ENCODE measurements at places on chromosomes 5 and 9.

DNA sequence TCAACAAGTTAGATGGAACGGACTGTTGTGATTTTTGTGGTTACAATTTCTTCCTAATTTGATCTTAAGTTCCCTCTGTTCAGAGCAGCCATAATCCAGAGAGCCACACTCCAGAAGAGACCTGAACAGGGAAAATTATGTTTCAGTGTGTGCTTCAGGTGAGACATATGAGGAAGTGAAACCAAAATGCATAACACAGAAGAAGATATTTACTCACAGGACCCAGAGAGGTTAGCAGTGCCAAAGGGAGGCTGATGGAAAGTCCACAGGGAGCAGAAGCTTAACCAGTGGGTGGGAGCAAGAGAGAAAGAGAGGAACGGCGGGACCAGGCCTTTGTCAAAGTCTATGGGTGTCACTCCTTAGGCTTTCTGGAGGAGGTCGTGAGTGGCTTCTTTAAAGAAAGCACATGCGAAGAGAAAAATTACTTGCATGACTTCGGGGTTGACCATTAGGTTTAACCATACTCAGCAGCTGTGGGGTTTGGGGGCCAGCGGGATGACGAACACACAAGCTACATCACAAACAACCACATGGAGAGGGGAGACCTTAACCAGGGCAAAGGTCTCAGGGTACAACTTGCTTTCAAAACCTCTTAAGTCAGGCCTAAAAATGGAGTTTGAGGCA, 141.4 kb downstream of the MED10 start:
- no peak for DNase-seq

DNA sequence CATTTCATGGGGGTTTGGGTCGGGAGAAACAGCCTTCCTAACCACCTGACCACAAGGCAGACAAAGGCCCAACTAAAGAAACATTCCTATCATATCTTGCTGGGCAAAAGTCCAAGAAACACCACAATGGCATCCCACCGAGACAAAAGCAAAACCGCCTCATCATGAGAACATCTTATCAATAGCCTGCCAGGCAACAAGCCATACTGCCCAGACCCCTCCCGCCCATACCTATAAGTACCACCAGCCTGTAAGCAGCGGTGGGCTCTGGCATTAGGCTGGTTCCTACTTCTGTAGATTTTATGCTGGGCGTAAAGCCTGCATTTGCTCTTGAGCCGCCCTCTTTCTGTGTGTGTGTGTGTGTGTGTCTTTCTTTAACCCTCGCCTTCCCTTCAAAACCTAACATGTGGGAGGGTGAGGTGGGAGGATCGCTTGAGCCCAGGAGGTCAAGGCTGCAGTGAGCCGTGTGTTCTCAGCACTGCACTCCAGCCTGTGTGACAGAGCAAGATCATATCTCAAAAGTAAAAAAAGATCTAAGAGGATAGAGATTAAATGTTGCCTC, 56.9 kb downstream of the PDE6A start:
- DNase-seq: peak; percentile 15

- no peak for DNase-seq
Measured at GRCh38 chr9:103702572-103702971, 391.5 kb upstream of the SMC2 start.

DNA sequence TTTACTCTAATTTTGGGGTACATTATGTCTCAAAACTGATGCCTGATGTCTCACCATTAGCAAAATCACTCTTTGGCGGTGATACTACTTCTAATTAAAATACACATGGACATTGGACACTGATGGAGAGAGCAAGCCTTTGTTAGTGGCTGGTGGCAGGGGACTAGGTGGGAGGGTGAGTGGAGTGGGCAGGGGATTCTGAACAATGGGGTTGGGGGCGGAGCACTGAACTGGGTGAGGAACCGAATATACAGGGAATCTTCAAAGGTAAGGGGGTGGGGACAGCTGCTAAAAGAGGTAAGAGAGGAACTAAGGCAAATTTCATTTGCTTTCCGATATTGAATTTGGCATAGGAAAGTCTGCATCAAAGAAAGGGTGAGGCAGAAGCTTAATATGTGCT, 88.8 kb downstream of the CARTPT start:
- no peak for DNase-seq

GRCh38 chr9:29575219-29575618, 2001.9 kb upstream of the C9orf72 start:
- DNase-seq: no peak

- no peak for DNase-seq
Measured at GRCh38 chr5:58499231-58499630, 8.0 kb downstream of the GAPT start.

DNA sequence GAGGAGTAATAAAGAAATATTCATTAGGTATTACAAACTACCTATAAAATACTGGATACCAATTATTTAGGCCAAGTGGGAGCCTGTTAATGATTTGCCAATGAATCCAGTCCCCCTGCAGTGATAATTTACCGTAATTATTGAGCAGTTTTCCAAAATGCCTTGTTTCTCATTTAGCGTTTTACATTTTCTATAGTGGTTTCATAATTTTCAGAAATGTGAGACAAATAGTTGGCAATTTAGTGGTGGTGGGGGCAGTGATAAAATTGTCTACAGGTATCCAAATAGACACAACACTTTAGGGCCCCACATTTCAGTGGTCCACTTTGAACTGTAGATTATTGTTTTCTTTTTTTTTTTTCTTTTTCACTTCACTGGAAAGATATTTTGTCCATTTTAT, 27.3 kb upstream of the ALDH1A1 start:
- DNase-seq: no peak

DNA sequence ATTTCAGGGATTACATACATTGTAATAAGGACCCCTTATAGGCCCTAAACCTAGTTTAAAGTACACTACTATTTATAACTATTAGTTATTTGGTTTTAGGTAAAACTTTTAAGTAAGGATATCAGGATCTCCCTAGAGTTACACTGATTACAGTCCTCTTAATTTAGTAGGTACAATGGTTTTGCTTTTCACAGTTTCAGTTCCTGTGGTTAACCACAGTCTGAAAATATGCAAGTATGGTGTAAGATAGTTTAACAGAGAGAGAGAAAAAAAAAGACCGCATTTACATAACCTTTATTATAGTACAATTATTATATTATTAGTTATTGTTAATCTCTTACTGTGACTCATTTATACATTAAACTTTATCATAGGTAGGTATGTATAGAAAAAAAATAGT, 725.3 kb upstream of the PTPRD start:
- DNase-seq: no peak

GRCh38 chr9:26786564-26786963, 106.0 kb downstream of the CAAP1 start:
- no peak for DNase-seq

GRCh38 chr5:145800181-145800580, 35.0 kb downstream of the PRELID2 start:
- no peak for DNase-seq

DNA sequence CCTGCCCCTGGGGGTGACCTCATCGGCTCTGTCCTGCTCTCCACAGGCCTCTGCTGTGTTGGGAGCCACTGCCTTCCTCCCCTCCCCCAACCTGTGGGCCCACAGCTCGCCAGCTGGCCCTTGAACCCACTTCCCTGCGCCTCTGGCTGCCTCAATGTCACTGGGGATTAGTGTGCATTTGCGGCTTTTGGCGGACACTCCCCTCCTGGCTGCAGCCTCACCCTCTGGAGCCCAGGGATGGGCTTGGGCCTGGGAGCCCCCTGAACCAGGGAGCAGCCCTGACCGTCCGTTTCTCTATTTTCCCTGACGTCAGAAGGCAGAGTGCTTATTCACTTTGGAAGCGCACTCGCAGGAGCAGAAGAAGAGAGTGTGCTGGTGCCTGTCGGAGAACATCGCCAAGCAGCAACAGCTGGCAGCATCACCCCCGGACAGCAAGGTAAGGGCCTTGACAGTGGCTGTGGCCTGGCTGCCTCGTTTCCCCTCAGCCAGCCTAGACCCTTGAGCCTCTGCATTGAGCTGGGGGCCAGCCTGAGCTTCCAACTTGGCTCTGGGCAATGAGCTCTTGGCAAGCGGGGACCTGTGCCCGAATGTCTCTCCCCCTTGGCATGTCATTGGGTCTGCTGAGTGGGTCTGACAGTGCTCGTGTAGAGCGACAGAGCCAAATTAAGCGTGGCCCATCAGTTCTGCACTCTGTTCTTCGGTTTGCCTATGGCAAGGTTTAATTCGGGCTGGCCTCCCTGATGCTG, 73.1 kb downstream of the RGS3 start:
- no peak for DNase-seq

- DNase-seq: no peak
Measured at GRCh38 chr9:129694243-129694646, 28.8 kb downstream of the PRRX2 start.

DNA sequence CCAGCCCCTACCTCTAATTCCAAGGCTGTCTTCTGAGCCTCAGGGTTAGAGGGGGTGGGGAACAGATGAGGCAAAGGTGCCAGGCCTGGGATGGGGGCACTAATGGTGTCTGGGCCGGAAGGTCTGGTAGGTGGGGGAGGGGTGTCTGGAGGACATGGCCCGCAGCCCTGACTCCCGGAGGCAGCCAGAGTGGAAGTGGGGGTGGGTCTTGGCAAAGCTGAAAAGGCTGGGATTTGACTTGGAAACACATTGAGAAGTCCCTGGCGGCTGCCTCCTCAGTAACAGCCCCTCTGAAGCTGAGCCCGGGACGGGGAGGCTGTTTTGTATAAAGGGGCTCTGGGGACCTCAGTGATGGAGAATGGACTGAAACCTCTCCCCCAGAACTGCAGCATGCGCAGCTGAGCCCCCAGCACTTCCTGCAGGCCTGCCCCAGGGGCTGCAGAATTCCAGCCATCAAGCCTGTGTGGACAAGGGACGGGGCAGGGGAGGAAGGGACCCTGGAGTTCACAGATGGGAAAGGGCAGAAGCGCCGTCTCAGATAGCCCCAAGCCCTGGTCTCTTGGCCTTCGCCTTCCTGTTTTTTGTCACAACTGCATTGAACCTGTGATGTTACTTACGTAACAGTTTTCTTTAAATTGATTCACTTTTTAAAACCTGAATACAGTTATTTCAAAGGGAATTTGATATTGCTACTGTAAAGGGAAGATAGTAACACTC, 49.3 kb upstream of the SYNPO start:
- no peak for DNase-seq

DNA sequence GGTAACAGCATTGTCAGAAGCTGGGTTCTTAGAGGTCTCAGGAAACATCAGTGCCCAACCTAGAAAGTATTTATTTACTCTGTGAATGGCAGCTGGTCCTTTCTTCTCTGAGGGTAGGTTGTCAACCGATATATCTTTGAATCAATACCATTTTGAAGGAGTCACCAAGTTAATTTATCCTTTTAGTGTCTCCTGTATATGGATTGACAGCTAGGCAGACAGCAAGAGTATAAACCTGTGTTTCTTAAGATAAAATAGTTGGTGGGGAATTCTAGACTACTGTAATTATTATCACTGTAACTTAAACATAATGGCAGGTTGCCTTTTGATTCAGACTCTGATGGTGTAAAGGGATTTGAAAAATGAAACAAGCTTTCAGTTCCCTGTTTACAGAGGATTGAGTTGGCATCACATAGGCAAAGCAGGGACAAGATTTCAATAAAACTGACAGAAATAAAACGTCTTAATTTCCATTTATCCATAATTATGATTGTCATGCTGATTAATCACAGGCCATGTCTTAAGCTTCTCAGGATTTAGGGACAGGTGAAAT, 190.8 kb upstream of the HAPLN1 start:
- no peak for DNase-seq

DNA sequence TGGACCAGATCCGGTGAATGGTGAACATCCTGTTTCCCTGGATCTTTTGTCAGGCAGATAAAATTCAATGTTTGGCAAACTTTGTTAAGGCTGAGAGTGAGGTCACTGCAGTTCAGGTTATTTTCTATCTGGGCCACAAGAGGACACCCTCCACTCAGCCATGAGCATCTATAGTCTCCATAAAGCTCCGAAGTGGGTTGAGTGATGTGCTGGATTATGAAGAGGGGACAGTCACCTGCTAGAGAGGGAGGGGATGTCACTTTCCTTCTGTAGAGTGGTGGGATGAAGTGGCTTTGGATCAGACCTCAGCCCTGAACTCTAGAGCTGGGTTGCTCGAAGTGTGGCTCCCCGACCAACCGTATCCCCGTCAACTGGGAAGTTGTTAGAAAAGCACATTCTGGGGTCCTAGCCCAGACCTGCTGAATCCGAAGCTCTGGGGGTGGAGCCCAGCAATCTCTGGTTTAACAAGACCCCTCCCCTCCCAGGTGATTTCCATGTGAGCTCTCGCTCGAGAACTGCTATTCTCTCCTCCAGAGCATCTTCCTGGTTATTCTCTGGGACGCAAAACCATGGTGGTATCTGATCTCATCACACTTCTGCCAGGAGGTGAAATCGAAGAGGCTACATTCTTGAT, 31.8 kb upstream of the FGF1 start:
- no peak for DNase-seq

GRCh38 chr9:3045153-3045552, 201.3 kb upstream of the PUM3 start:
- DNase-seq: no peak

DNA sequence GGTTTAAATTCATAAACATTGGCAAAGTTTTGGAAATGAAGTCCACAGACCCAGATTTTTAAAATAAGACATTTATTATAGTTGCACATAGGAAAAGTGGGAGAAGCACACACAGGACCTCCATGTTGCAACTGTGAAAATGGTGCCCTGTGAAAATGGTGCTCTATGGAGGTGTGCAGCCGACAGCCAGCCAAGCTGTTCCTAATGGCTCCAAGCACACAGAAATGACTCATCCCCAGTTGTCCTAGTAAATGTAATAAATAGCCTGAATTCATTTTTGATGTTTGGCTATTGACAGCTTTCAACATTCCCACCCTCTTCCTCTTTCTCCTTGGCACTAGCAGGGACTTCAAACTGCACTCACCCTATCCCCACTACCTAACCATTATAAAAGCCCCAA, 590.9 kb downstream of the CAAP1 start:
- no peak for DNase-seq

DNA sequence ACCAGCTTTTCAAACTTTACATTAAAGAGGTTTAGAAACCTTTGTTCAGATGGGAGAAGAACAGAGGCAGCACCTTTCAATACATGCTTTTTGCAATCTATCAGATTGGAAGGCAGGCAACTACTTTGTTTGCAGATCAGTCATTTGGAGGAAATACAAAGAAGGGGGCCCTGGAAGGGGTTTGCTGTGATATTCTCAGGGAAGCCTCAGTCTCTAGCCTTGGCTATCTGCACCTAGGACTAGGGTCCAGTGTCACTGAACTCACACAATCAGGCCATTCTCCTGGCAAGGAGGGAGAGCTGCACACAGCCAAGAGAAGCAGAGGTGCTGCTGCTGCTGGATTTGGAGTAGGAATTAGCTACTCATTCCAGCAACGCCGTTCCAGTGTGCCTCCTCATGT, 79.5 kb downstream of the CRB2 start:
- no peak for DNase-seq
